Right lobe of liver (tissue), 6 donors: ENCODE measurements at places on chromosomes 7 and 10. TPM values are rescaled to one million over a fixed set of nuclear protein-coding genes. Genes with fewer than 3 reads are reported as not detected.
A peak's percentile ranks its signal among the peaks of the same experiment; 100 is the strongest.

DNA sequence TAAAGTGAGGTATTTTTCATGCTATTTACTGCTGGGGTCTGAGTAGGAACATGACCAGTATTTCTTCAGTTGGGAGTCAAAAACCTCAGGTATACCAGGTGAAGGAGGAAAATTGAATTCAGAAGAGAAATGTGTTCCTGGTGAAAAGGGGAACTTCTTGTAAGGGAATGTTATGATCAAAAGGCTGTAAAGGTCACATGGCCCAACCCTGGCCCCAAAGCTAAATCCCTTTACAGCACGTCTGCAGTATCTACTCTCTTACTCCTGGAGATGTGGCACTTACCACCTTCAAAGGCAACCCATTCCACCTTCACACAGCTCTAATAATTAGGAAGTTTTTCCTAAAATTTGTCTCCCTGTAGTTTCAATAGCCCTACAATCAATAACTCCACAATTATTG, 15.2 kb downstream of the PIK3AP1 start:
- DNase-seq, result no peak

GRCh38 chr10:95288303-95288702, 2.5 kb downstream of the PDLIM1 start:
- DNase-seq, result no peak

DNA sequence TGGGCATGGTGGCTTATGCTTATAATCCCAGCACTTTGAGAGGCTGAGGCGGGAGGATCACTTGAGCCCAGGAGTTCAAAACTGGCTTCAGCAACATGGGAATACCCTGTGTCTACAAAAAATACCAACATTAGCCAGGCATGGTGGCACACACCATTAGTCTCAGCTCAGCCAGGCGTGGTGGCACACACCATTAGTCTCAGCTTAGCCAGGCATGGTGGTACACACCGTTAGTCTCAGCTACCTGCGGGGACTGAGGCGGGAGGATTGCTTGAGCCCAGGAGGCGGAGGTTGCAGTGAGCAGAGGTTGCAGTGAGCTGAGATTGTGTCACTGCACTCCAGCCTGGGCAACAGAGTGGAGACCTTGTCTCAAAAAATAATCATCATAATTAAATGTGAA, 9.0 kb downstream of the LRRC27 start:
- DNase-seq, result no peak

- DNase-seq, result no peak
These were observed 252.7 kb downstream of the PRPF18 start for GRCh38 chr10:13839430-13839990.

DNA sequence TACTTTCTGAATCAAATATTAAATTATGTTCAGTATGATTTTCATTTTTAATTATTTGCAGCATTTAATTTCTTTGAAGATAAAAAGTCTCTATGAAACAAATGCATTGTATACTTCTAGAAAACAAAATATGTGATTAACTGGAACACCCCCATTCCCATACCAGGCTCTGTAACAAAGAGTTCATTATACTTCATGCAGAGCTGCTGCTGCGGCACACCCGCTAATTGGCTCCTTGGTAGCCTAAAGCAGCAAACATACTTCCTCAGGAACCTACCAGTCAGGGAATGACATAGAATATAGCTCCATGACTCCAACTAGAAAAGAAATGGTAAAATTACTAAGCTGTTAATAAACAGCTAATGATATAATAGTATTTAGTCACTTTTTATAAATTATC, 19.3 kb downstream of the RAB11FIP2 start:
- DNase-seq, result no peak

DNA sequence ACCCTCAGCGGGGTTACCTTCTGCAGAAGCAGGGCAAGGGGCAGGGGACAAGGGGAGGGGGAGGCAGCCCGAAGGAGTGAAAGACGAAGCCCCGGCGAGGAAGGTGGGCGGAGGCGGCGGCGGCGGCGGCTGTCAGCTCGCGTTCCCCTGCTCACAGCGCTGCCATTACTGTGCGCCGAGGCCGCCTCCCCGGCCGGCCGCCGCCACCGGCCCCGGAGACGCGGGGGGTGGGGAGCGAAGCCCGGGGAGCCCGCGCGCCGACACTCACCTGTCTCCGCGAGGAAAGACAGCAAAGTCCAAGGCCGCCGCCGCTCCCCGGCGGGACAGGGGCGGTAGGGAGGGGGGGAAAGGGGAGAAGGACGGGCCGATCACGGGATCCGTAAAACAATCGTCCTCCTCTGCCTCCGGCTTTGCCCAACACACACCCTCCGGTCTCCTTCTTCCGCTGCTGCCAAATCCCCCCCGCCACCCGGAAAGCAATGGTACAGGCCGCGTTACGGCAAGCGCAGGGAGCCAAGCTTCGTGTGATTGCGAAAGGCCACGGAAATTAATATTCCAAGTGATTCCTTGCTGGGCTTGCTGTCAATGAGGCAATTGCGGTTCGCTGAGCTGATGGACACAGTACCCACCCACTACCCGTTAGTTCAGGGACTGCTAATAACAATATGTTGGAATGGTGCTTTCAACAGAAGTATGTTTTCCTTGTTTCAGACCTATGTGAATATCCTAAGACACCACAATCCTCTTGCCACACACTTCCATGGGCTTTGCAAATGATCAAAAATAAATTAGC, at the start of gene CUL2:
Gene CUL2, minus strand, starts transcription at position 180 of the 793 bp plus-strand sequence. CDS start 19,024 bp downstream, outside the sequence.
- DNase-seq, result peak; percentile 87

GRCh38 chr10:103609231-103610082, 116.0 kb downstream of the NEURL1 start:
- DNase-seq, result no peak

GRCh38 chr7:147429961-147430360, 1160.6 kb upstream of the C7orf33 start:
- no peak for DNase-seq

DNA sequence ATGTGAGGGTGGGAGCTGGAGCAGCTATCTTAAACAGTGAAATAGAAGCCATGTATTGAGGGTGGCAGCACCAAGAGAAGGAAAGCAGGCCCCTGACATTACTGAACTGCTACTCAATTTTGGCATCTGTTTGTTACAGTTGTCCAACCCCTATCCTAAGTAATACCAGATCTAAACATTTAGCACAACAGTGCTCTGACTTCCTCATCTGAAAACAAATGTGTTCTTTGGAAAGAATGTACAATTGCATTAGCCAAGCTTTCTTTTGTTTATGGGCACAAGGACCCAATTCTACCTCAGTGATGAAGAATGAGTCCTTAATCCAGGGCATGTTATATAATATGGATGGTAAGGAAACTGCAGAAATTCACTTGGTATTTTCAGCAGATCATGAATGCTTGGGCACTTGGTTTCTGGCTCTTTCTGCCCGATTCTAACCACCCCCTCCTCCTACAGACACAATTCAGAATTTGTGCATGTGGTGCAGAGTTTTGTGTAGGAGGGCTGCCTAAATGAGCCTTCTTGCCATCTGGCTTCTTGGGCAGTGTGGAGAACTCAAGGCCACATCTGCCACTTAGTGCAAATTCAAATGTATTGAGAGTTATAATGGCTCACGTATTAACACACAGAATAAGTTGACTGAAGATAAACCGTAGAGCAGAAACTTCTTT, 36.9 kb upstream of the KMT2E start:
- DNase-seq, result no peak

DNA sequence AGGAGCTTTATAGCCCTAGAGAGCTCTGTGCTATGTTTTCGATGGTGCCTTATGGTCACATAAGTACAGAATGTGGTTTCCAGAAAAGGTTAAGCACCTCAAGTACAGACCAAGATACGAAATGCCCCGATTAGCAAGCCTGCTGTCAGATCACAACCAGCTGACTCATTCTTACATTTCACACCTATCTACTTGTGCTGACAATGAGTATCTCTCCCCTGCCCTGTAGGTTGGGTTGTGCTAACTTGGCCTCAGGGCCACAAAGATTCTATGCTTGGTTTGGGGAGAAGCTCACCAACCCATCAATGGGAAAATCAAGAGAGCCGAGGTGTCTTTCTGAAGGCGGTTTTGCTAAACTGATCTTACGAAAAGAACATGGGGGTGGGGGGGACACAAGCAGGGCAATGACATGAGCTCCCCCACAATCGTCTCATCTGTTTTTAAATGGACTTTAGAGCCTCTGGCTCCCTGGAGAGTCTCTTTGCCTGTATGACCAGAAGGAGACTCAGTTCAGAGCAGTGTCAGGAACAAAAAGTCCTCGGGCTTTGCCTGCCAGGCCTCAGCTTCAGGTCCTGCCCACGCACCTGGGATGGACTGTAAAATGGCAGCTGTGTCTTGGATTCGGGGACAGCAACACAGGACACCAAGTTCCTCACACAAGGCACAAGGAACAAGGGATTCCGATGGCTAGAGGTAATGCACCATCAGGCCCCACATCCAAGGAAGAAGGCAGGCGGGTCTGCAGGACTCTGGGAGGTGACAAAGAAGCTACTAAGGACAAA, 55.1 kb downstream of the FAM53B start:
- peak; percentile 8 for DNase-seq

- DNase-seq, result no peak
These were observed 34.9 kb downstream of the SRPK2 start for GRCh38 chr7:105353752-105354328.

DNA sequence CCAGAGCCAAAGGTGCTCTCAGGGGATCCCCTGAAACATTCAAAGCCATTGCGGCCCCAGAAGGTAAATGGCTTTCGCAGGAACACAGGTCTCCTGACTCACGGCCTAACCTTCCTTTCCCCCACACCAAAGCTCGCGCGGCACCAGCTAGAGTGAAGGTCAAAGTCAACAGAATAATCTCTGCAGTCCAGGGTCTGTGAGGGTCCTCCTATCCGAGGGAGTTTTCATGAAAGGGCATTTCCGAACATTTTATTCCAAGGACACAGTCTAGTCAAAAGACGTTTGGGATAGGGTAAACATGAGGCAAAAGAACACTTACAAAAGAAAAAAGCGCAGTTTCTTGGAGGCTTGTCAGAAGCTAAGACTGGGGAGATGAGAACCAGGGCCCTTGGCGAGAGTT, 559 bp upstream of the STEAP2 start:
- DNase-seq, result peak; percentile 61

GRCh38 chr10:131137223-131137622, 174.3 kb downstream of the TCERG1L start:
- no peak for DNase-seq

DNA sequence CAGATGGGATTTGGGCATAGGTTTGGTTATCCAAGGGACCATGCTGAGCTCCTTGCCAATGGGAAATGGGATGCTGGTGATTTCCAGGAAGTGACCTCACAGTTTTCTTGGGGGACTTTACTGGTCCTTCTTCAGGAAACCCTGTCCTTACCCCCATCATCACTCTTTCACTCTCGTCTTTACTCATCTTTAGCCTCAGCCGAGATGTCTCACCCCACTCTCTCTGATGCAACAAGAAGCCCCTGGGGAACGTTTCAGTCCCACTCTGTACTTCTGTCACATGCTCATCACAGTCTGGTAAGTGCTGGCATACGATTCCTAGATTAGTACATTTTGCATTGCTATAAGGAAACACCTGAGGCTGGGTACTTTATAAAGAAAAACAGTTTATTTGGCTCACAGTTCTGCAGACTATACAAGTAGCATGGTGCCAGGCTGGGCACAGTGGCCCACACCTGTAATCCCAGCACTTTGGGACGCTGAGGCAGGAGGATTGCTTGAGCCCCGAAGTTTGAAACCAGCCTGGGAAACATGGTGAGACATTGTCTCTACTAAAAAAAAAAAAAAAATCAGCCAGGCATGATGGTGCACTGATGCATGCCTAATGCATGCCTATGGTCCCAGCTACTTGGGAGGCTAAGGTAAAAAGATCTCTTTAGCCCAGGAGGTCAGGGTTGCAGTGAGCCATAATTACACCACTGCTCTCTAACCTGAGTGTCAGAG, 63.5 kb upstream of the VKORC1L1 start:
- DNase-seq, result no peak

DNA sequence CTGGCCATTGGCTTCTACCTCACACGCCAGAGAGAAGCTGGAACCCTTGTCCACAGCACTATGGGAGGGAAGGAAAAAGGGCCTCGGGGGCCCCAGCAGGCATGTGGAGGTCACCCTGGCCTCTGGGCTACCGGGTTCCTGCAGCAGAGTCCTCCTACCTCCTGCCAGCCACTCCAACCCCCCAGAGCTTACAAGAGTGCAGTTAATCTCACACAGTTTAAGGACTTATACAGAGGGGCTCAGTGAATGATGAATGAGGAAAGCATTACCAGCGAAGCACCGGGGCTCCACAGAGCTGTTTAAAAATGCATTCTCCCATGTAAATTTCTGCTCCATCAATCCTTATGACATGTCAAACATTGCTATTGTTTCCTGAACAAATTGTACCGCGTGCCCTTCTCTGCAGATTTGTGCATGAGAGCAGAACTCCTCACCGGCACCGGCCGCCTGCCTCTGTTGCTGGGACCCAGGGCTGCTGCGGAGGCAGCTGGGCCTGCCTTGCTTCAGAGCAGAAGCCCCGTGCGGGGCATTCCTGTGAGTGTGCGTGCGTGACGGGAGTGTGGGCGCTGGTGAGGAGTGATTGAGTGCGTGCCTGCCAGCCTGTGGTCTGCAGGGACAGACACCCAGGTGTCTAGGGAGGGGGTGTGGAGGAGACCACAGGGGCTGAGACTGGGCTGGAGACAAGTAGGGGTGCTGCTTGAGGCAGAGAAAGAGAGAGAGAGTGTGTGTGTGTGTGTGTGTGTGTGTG, 52.8 kb downstream of the C10orf105 start:
- no peak for DNase-seq

DNA sequence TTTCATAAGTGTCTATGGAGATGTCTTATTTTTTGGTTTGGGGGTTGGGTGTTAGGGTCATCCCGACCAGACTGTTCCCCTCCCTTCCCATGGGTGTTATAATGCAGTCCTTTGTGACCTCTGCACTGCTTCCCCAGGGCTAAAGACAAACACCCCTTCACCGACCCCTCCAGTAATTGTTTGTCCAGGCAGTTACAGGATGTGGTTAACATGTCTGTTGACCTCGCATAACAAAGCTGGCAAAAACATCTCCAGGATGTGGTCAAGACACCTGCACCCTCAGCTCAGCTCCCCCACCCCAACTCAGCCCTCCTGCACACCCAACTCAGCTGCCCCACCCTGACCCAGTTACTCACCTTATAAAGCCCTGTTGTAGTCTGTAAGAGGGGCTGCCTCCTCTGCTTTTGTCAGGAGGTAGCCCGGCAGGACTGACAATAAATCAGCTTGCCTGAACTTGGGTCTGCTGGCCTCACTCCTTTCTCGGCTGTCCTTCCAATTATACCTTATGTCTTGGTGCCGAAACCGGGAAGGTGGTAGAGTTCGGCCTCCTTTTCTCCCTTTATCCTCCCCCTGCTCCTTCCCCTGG, 102.2 kb downstream of the ZNF92 start:
- no peak for DNase-seq

DNA sequence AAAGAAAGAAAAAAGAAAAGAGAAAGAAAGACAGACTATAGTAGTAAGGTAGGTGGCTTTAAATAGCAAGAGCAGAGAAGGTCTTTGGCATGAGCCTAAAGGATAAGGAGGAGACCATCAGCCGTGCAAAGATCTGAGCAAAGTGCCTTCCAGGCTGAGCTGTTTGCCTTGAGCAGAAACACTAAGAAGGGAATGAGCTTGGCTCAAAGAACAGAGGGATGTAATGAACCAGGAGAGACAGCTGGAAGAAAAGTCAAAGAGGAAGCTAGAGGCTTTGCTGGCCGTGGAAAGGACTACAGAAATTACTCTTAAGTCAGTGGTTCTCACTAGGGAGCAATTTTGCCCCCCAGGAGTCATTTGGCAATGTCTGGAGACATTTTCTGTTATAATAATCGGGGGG, 228.6 kb downstream of the FGFR2 start:
- no peak for DNase-seq

LRRC61 gene
- total RNA-seq, result 15.6 TPM

FAM131B gene
- 0.29 TPM for total RNA-seq

PRRT4 gene
- total RNA-seq, result not detected

TUBB8 gene
- not detected for total RNA-seq

PLA2G12B gene
- 28.7 TPM for total RNA-seq

FAM25A gene
- not detected for total RNA-seq

SFTPA1 gene
- not detected for total RNA-seq

DGKI gene
- total RNA-seq, result not detected
